Testis (tissue), 5 donors: ENCODE measurements at places on chromosomes 4 and X.

- no peak for DNase-seq
Observed at GRCh38 chr4:183284965-183285364, 35.1 kb downstream of the CLDN22 start.

GRCh38 chr4:156771171-156771837 lies 200.3 kb downstream of the PDGFC start:
- no peak for DNase-seq

- no peak for DNase-seq
Observed at GRCh38 chrX:16664074-16664473, 14.1 kb downstream of the S100G start.

- DNase-seq, result no peak
Observed at GRCh38 chr4:150681063-150681462, 99.1 kb downstream of the MAB21L2 start.

DNA sequence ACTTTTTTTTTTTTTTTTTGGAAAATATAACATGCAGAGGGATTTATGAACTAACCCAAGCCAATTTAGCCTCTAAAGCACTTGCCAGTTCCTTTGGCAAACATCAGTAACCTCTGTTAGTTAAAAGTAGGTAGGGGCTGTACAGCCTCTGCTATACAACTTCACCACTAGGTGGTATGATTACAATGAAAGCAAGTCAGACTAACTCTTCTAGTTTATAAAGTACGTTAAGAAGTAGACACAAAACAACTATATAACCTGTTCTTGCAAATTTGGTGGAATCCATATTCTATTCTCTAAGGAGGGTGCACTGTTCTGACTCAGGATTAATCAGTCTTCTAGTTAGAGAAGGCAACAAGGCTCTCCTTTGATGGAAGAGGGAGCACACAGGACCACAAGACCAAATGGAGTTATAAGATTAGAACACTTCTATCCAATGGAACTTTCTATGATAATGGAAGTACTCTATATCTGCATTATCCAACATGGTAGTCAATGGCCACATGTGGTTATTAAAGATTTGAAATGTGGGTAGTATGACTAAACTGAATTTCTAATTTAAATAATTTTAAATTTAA lies 12.8 kb downstream of the AIMP1 start:
- DNase-seq, result no peak

DNA sequence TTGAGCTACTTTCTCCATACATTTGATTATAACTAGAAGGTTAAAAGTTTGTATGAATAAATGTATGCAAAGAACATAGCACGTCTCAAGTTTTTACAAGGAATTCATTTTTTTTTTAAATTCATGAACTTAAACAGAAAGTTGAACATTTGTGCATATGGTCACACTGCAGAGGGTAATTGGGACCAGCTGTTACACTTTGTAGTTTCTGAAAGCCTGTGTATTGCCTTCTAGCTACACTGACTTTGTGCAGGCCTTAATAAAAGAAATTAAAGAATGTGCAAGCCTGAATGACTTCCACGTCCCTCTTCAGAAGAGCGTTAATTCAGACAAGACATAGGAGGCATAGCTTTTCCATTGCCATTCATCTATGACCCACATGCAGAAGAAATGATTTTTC lies 153.1 kb upstream of the PCDH18 start:
- no peak for DNase-seq

GRCh38 chr4:4425696-4426095 lies 38.8 kb downstream of the NSG1 start:
- no peak for DNase-seq

GRCh38 chrX:86711531-86712180 lies 563.4 kb downstream of the DACH2 start:
- DNase-seq, result no peak

DNA sequence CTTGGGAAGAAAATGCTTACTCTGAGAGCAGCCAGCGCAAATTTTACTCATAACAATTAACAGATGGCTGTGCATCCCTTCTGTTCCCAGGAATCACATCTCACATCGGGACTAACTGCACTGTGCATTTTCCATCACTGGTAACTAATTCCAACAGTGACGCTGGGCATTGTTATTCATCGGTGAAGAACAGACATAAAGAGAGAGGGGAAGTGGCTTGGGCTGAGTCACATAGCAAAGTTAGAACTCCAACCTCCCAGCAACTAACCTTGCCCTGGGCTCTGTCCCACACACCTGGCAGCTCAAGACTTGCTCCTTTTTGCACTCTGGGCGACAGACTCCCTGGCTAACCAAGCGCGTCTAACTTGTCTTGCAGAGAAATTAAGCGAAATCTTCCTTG lies 6.4 kb upstream of the LONRF3 start:
- DNase-seq, result no peak

DNA sequence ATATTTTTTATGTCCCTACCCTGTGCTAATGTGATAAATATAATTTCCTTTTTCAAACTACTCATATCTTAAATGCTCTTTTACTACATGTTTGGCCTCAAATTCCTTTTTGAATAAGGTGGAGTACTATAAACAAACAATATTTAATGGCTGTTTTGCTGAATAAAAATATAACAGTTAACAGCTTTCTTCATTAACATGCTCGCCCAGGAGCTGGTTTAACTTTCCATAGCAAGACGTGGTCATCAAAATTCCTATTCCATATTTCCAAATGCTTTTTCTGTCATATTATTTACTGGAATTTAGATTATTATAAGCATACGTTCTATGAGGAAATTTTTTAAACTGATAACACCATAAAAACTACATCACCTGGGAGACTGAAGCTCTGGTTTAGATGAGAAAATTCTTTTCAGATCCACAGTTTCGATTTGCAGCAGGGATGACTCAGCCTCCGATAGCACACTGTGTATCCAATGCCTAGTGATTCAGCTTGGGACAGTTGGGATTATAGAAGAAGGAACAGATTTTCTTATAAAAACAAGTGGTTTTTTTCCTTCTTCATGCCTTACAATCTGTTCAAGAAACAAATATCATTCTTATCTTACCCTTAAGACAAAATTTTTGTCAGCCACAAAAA lies 129.1 kb downstream of the FBXO8 start:
- no peak for DNase-seq

DNA sequence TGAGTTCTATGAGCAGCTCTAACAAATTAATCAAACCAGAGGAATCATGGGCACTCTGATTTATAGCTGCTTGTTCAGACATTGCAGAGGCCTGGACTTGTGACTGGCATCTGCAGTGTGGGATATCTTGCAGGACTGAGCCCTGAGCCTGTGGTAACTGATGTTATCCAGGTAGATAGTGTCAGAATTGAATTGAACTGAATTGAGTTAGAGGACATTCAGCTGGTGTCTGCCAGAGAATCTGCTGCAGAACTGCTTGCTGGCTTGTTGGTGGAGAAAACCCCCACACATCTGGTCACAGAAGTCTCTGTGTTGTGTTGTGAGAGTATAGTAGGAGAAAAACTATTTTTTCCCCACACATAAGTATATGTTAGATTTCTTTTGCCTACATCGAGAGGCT lies 42.2 kb downstream of the SMIM20 start:
- no peak for DNase-seq

GRCh38 chr4:44646151-44646550 lies 5.3 kb downstream of the YIPF7 start:
- no peak for DNase-seq

DNA sequence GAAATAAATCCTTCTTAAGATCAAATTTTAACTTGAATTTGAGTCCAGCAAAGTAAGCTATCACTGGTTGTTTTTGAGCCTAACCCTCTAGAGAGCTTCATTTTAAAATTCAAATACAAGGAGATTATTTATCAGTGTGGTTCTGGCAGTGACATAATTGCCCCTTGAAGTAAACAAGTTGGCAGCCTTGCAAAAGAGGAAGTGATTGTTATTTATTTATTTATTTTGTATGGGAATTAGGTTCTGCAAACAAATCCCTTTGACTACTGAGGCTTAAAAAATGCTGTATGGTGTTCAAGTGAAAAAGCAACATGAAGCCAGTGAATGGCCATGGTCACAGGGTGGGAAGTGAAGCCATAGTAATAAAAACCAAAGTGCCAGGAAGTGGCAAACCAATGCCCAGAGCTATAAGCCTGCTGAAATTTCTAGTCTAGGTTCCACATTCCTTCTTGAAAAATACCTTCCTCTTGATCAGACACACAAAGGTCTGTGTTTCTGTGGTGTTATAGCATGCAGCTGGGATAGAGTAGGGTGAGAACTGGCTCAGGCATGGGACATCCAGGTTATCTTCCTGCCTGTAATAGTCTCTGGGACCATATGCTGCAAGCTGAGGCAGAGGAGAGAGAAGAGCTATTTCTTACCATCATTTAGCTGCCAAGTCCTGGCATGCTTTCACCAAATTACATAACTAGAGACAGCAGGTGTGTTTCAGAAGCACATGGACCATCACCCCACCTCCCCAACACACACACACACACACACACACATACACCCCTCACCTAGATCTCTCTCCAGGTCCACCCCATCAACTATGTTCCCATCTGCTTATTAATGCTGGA lies 47.1 kb upstream of the TSPAN7 start:
- no peak for DNase-seq

DNA sequence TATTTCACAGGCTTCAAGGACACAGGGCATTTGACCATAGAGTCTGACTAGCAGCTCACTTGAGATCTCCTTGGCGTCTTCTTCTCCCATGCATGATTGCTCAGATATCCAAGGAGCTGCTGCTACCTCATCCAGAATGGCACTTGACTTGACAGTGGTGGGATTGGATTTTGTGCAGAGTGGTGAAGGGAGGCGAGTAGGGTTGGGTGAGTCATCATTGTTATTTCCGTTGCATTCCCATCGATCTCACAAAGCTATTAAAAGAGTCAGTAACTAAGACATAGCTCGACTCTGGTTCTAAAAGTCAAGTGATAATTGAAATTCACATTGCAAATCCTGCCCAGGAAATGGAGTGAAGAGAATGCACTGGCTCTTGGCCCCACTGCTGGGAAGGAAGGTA lies 27.7 kb downstream of the NHSL2 start:
- no peak for DNase-seq

- DNase-seq, result no peak
Observed at GRCh38 chr4:71694961-71695360, 88.9 kb downstream of the GC start.

- no peak for DNase-seq
Observed at GRCh38 chr4:2587213-2587823, 50.9 kb downstream of the FAM193A start.

DNA sequence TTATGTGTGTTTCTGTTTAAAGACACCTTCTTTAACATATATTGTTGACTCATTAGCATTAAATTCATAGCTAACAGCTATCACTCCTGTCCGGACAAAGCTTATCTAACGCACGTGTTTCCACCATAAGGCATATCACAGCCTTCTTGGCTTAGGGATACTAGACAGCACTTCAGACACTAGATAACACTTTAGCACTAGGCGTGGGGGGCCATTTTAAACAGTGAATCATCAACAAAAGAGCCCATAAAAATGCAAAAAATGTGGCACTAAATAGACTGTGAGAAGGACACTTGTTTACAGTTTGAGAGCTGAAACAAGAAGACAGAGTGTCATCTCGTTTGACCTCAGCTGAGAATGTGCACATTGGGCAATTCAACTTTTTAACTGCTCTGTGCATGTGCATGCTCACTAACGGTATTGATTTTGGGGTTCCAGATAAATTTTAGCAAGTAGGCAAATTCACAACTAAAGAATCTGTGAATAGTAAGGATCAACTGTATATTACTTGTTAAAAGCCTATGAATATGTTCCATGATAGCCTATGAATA lies 58.9 kb upstream of the RAI2 start:
- no peak for DNase-seq

- DNase-seq, result peak; percentile 52
Observed at GRCh38 chr4:184807797-184808712, 17.7 kb downstream of the ACSL1 start.

DNA sequence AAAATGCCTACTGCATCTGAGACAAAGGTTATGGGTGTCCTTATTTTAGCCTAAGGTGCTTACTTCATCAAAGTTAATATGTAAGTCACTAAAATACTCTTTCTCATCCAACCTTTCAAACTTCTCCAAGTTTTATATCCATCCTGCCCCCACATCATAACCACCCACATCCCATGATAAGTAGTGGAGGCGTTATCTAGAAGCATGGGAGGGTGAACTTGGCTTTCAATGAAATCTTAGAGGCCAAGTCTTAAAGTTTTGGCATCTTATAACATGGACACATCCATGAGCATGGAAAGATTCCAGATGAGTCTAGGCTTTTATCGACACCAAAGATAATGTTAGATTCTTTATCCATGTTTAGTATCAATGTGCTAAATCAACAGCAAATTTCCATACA lies 22.9 kb upstream of the SEC24D start:
- DNase-seq, result no peak

DNA sequence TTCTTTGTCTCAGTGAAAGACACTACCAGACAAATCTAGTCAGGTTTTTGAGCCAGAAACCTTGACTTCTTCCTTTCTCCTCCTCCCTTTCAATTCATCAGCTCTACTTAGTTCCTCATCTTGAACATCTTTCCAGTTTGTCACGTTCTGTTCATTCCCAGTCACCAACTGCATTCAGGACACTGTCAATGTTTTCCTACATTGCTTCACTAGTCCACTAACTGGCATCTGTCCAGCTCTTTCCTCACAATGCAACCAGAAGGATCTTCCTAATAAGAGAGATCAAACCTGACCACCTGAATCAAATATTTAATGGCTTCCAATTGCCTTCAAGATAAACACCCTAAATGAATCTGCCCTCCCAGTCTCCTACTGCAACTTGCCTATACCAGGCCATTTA lies 52.5 kb downstream of the SYNPO2 start:
- peak; percentile 40 for DNase-seq

DNA sequence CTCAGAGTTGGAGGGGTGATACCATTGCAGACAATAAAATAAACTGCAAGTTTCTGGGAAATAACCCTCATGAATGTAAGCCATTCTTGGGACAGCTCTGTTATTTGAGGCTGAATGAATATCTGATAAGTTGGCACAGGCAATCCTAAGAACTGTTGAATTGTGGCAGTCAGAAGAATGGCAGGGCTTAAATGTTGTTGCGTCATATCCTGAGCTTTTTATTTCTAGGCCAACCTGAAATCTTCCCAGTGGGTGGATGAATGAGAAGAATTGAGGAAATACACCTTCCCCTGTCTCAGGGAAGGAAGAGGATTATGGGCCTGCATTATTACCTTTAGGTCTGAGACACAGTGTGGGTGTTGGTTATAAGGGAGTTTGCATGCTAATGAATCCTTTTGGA lies 64.4 kb upstream of the C4orf54 start:
- DNase-seq, result no peak

- DNase-seq, result no peak
Observed at GRCh38 chr4:40978548-40978947, 228.8 kb downstream of the NSUN7 start.

- no peak for DNase-seq
Observed at GRCh38 chr4:172818901-172819300, 349.7 kb upstream of the GALNT7 start.
